ENCODE measurements at places on chromosomes 7 and 10. TPM values are rescaled to one million over a fixed set of nuclear protein-coding genes. Genes with fewer than 3 reads are reported as not detected.

Gene ACBD7
- total RNA-seq: not detected

Gene HOXA11
- total RNA-seq: not detected

Gene OR13A1
- total RNA-seq: not detected

Gene SFTPA1
- total RNA-seq: not detected

Gene TRUB1
- 12.9 TPM for total RNA-seq

DNA sequence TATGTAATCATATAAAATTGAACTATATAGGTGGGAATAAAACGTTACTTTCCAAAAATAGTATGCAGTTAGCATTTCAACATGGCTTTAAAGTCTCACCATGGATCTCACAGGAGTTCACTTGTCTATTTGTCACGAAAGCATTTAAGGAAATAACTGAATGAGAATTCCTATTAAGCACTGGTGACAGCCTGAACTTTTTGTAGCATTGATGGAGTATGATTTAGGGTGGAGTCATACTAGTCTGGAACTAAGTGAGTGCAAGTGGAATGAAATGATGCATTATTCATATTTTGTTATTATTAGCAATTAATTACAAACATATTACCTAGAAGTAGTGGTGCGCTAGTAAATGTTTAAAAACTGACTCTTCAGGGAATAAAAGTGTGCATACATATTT lies 26.0 kb upstream of the HIBADH start:
- no peak for DNase-seq

GRCh38 chr7:25180592-25180923 lies 47.7 kb downstream of the NPVF start:
- DNase-seq: no peak

DNA sequence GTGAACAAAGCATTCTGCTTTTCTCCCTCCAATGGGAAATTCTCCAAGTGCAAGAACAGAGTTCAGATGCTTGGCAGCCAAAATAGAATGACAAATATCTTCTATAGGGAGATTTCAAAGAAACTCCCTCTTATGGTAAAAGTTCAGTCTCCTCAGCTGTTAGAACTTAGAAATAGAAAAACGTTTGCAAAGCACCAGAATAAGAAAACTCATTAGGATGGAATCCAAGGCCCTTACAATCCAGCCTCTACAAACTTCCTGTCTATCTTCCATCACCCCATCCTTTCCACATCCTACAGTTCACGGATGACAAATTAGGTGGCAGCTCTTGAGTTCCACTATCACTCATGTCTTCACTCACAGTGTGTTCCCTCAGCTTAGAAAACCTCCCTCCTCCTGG lies 25.7 kb downstream of the FAM13C start:
- no peak for DNase-seq

DNA sequence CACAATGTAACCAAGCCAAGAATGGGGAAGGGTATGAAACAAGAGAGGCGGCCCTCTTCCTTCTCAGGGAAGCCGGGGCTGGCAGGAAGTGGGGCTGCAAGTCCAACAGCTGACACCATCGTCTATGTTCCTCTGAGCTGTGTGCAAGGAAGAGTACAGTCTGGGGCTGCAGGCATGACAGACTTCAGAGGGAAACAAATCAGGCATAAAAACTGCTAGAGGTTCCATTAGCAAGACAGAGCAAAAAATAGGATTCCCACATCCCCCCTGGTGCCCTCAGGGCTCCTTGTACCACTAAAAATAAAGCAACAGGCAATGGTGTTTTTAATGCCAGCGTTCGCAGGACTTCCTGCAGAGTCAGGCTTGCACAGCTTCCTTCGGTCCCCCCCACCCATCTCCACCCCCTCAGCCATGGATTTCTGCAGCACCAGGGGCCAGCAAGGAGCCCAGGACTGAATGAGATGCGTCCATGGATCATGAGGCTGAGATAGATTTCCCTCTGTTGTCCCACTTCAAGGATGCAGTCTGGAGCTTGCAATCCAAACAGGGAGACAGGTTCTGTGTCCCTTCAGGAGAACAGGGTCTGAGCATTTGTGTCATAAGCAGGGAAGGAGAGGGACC lies 34.6 kb downstream of the KCNMA1 start:
- no peak for DNase-seq
